ENCODE measurements at places on chromosomes 4 and X.

DNA sequence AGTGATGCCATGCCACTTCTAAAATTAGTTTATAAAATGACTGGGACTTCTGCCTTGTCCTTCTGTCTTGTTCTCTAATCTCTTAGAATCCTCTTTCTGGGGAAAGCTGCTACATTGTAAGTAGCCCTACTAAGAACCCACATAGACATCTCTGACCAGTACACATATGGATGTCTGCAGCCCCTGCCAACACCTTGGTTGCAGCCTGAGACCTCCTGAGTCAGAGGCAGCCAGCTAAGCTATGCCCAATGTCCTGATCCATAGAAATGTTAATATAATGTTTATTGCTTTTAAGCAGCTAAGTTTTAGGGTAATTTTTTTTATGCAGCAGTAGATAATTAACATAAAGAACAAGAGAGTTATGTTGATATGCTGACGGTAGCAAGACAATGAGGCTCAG, 1029.5 kb upstream of the INTU start:
- no peak for DNase-seq

DNA sequence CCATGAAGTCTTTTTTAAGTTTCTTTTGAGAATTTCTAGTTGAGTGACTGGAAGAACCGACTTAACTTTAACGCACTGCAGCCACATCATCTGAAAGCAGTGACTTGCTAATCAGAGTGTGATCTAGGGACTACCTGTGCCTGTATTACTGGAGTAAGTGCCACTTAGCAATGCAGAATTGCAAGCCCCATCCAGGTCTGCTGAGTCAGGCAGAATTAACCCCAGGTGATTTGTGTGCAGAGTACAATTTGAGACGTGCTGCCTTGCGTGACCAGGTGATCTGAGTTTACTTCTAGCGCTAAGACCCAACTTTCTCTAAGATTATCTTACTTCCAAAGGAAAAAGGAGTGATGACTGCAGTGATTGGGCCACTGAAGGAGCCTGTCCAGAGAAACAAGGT, 85.3 kb downstream of the CLCN4 start:
- DNase-seq = no peak

DNA sequence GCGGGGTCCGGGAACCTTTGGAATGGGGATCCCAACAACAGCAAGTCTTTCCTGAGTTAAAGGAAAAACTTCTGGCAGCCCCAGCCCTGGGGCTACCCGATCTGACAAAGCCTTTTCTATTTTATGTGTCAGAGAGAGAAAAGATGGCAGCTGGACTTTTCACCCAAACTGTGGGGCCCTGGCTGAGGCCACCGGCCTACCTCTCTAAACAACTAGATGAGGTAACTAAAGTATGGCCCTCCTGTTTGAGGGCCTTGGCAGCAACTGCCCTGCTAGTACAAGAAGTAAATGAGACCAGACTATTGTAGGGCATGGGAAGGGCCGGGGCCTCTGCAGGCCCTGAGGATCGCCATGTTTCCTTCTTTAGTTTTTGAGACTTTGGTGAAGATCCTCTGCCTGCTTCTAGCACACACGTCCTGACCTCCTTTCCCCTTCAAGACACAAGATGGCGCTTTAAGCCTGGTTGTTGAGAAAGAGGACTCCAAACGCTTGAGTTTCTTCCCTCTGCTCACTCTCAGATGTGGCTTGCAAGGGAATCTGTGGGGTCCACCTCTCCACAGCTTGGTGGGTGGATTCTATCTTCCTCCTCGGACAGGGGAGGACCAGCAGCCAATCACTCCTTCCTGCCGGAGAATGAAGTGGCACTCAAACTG, 18.5 kb upstream of the DRD5 start:
- peak; percentile 54 for DNase-seq

- DNase-seq = no peak
These were observed 12.0 kb downstream of the ZFYVE28 start for GRCh38 chr4:2406406-2406805.

GRCh38 chr4:1593458-1593857, 90.7 kb downstream of the FAM53A start:
- no peak for DNase-seq

DNA sequence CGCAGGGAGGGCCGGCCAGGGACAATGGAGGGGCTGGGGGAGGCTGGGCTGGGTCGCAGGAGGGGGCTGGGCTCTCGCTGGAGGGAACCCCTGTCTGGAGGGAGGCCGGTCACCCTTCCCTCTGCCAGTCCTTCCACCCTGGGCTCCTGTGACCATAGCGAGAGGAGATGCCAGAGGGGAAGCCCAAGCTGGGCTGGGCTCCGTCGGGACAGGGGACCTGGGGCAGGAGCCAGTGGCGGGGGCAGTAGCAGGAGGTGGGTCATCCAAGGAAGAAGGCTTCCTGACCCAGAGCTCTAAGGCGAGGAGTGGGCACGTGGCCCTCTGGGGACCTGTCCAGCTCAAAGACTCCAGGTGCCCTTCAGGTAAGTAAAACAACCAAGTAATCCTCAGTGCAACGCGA, 16.9 kb downstream of the CTAG1B start:
- DNase-seq = no peak
